ENCODE measurements at places on chromosomes 2 and 18.

- no peak for DNase-seq
These were observed 154.9 kb upstream of the SMIM21 start for GRCh38 chr18:75582406-75582821.

- no peak for DNase-seq
These were observed 52.6 kb downstream of the CD28 start for GRCh38 chr2:203758841-203759689.

- no peak for DNase-seq
These were observed 176.2 kb upstream of the ZC3H15 start for GRCh38 chr2:186309901-186310300.

- DNase-seq: no peak
These were observed 655.3 kb upstream of the FAM98A start for GRCh38 chr2:34254272-34254878.

DNA sequence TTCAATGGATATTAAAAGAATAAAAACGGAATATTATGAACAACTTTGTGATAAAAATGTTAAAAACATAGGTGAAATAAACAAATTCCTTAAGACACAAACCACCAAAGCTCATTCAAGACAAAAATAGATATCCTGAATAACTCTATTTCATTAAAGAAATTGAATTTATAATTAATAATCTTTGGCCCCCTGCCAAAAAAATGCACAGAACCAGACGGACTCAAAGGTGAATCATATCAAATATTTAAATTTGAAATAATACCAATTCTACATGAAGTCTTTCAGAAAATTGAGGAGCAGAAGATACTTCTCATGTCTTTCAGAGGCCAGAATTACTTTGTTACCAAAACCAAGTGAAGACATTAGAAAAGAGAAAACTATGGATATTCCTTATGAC is 128.3 kb upstream of the KLHL29 start:
- DNase-seq: no peak

GRCh38 chr2:226488034-226488433 is 311.6 kb downstream of the IRS1 start:
- DNase-seq: no peak

- DNase-seq: no peak
These were observed 126.0 kb downstream of the PIGN start for GRCh38 chr18:62060820-62061219.

DNA sequence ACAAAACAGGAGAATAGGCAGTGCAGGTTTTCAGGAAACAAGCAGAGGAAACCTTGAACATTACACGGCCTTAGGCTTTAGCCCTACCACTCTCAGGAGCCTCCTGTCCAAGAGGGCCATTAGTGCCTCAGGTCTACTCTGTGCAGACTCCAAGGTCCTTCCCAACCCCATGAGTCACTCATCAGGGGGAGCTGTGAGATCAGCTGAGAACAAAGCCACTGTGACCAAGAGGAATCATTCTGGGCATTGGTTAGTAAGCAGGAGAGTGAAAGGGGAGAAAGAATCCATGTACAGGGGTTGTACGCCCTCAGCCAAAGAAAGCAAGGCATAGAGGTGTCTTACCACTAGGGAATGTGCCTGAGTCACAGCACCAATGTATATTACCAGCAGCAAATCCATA is 680.3 kb downstream of the DPP10 start:
- no peak for DNase-seq

- DNase-seq: peak; percentile 23
These were observed 785 bp downstream of the CLASP1 start for GRCh38 chr2:121648206-121649148.

GRCh38 chr2:54191361-54192135 is 64.5 kb downstream of the TSPYL6 start:
- DNase-seq: no peak

- no peak for DNase-seq
These were observed 255.7 kb downstream of the HDAC4 start for GRCh38 chr2:239145106-239145505.

GRCh38 chr18:51028201-51028805 is 1.7 kb upstream of the SMAD4 start:
- DNase-seq: no peak

DNA sequence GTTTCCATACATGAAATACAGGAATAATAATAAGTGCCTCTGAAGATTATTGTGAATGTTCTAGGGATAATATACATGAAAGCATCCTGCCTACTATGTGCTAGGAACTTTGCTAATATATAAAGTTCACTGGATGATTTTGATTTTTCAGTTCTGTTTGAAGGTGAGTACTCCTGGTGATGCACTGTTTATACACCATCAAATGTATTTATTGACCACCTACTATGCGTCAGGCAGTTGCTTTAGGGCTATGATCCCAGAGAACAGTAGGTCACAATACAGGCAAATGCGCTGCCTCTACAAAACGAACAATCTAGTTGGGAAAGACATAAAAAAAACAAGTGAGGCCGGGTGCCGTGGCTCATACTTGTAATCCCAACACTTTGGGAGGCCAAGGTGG is 10.7 kb downstream of the TXNDC9 start:
- DNase-seq: no peak

GRCh38 chr2:120749506-120750431 is 14.1 kb downstream of the GLI2 start:
- no peak for DNase-seq

GRCh38 chr18:74226156-74226555 is 65.6 kb downstream of the CYB5A start:
- DNase-seq: no peak

DNA sequence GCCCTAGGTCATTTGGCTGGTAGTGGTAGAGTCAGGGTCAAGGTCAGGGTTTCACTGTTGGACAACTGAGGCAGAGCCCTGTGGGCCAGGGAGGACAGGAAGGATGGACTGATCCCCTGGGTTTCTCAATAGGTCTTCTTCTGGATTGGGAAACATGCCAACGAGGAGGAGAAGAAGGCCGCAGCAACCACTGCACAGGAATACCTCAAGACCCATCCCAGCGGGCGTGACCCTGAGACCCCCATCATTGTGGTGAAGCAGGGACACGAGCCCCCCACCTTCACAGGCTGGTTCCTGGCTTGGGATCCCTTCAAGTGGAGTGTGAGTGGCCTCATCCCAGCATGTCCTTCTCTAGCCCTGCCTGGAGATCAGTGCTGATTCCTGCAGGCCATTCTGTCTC is 18.1 kb downstream of the VIL1 start:
- no peak for DNase-seq

DNA sequence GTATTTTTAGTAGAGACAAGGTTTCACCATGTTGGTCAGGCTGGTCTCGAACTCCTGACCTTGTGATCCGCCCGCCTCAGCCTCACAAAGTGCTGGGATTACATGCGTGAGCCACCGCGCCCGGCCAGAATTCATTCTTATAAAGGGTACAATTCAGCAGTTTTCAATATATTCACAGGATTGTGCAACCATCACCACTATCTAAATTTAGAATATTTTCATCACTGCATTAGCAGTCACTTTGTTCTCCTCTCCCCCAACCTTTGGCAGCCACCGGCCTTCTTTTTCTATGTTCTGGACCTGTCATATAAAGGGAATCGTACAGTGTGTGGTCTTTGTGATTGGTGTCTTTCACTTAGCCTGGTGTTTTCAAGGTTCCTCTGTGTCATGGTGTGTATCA is 40.7 kb downstream of the TCF7L1 start:
- DNase-seq: no peak

GRCh38 chr2:239341146-239341732 is 59.6 kb downstream of the HDAC4 start:
- DNase-seq: no peak

GRCh38 chr18:45522371-45522770 is 92.9 kb upstream of the SLC14A2 start:
- no peak for DNase-seq

GRCh38 chr18:46182633-46183358 is 78.6 kb downstream of the HAUS1 start:
- no peak for DNase-seq

GRCh38 chr18:24397131-24397693 is 412 bp downstream of the OSBPL1A start:
- DNase-seq: no peak

DNA sequence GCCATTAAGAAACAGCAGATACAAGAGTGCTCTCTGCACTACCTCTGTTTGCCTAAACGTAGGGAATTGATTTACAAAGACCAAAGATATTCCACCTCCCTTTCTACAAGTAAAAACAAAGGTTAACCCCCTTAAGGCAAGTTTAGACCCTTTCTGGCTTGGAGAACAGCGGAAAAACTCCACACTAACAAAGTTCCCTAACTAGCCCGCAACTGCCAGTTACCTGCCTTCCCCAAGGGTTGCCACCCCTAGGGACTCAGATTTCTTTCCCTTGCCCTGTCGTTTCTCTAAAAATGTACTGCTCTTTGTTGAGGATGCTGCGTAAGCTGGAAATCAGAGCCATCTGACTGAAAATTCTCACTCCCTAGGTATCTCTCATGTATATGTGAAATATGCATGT is 627.5 kb upstream of the SOX11 start:
- no peak for DNase-seq

- peak; percentile 60 for DNase-seq
These were observed 193.7 kb upstream of the ID2 start for GRCh38 chr2:8488001-8488738.

GRCh38 chr2:120869730-120870466 is 134.2 kb downstream of the GLI2 start:
- no peak for DNase-seq

DNA sequence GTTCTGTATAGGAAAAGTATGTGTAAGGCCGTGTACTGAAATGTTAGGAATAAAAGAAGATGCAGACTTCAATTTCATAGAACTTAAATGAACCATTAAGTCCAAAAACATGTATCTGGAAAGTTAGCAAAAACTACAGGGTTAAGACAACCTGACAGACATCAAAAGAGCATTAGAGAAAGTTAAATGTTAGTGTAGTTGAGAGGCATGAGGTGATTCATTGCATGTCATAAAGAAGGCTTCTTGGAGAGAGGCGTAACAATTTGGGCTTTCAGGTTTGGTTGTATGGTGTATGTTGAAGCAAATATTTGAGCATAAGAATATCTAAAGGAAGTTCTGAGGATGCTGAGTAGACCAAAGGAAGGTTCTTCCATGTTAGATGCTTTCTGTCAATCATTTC is 6.3 kb downstream of the EPC2 start:
- no peak for DNase-seq

Data from stimulated activated CD8-positive, alpha-beta memory T cell treated with anti-CD3 and anti-CD28 coated beads, Interleukin-15, amount 100 ng/mL, for 48 hours (primary cell).